ENCODE measurements at places on chromosomes 16 and 17.

DNA sequence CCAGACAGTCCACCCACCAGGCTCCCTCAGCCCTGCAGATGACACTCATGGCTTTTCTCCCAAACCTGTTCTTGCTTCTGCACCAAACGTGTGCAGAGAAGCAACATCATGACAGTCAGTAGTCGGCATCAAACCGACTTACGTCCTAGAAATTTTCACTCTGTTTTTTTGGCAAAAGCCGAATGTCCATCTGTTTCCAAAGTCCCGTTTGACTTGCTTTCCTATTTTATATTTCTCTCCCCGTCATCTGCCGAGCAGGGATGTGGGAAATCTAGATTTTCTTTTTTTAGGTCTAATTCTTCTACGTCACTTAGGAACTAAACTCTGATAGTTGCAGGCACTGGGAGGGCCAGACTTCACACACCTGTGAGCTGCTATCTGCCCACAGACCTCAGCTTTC, 104.9 kb downstream of the RMI2 start:
- DNase-seq, result no peak

- DNase-seq, result no peak
Measured at GRCh38 chr17:42538482-42538881, 2.4 kb downstream of the NAGLU start.

DNA sequence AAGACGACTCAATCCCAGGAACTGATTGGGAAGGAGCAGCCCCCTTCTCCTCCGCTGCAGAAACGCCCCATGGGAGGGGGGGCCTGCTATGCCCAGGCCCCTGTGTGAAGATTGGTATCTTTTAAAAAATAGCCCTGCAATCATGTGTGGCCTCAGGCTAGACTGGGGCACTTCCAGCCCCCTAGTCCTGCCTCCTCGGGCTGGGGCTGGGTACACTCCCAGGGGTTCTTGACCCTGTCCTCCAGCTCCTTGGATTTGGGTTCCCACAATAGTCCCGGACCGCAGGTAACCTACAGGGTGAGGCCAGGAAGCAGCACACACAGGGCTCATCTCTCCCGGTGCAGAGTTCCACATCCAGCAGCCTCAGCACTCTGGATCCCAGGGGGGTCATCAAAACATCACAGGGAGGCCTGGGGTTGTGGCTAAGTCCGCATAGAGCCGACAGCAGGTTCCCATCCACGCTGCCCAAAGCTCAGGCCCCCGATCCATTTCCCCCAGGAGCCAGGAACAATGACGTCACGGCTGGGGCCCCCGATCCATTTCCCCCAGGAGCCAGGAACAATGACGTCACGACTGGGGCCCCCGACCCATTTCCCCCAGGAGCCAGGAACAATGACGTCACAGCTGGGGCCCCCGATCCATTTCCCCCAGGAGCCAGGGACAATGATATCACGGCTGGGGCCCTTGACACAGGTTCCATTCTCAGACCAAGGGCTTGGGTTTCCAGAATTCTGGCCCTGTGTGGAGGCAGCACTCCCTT, 202.4 kb downstream of the IRF8 start:
- no peak for DNase-seq

DNA sequence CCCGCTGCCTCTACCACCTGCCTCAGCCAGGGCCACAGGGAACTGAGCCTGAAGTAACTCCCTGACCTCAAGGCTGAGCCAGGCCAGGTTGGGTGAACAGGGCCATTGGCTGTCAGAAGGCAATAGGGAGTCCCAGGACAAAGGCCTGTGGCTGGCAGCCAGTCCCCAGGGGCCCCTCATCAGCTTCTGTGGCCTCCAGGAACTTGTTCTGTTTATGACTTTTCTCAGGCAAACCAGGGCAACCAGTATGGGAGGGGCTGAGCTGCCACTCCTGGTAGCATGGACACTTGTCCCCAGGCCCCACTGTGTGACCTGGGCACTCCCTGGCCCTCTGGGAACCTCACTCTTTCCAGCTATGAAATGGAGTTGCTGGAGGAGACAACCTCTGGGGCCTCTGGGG, 40.1 kb downstream of the CPNE2 start:
- no peak for DNase-seq

DNA sequence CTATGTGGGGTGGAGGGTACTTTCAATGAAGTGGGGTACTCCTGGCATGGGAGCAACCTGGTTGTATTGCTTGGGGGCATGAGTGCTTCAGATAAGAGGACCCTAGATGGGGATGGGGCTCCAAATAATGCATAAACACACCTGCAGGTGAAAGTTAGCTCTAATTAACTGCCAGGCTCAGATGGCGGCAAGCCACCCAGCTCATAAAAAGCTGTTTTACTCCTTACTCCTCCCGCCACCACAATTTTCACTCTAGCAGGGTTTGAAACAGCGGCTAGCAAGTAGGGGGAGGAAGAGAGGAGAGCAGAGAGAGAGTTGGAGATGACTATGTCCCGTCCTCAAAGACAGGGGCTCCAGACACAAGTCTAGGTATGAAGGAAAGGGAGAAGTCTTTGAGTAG, 117.7 kb upstream of the WSCD1 start:
- DNase-seq, result no peak

- no peak for DNase-seq
Measured at GRCh38 chr17:76104896-76105231, 1.3 kb upstream of the EXOC7 start.
